Lung (tissue), 17 donors: ENCODE measurements at places on chromosomes 11 and 22. TPM values are rescaled to one million over a fixed set of nuclear protein-coding genes. Genes with fewer than 3 reads are reported as not detected.
A peak's percentile ranks its signal among the peaks of the same experiment; 100 is the strongest.

GRCh38 chr11:36446135-36446534, 63.9 kb downstream of the TRAF6 start:
- no peak for DNase-seq

- peak; percentile 17 for DNase-seq
Observed at GRCh38 chr11:112925516-112926310, 35.5 kb upstream of the NCAM1 start.

- DNase-seq = peak; percentile 73
Observed at GRCh38 chr11:19460718-19461405, 220.1 kb upstream of the E2F8 start.

- no peak for DNase-seq
Observed at GRCh38 chr11:93952082-93952780, 68.9 kb upstream of the HEPHL1 start.

DNA sequence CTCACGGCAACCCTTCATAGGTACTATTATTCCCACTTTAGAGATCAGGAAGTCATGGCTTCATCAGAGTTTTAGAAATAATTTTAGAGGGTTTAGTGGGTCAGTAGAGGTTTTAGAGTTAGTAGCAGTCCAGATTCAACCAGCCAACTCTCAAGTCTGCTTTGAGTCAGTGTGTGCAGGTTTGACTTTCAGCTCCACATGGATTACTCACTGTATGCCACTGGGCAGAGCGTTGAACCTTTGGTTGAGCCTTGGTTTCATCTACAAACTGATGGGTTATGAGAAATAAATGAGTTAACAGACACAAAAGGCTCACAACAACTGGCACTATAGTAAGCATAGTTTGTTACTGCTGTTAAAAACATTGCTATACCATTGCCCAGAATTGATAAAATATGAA, 19.0 kb upstream of the TP53AIP1 start:
- no peak for DNase-seq

DNA sequence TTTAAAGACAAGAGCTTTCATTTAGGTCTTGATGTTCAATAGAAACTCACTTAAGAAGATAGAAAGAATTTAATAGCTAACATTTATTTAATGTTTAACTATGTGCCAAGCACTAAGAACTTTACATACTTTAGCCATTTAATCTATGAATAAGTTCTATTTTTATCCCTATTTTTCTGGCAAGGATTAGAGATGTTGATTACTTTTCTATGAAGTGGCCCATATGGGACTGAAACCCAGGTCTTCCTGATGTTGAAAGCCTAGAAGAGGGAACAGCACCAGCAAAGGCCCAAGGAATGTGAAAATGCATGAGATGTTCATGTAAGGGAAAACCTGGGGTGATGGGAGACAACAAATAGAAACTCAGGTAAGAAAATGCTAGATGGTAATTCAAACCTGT, 15.4 kb upstream of the TBCEL start:
- DNase-seq = peak; percentile 84

GRCh38 chr11:73003088-73003487, 139.0 kb downstream of the FCHSD2 start:
- DNase-seq = no peak

- no peak for DNase-seq
Observed at GRCh38 chr11:8100605-8101004, 19.6 kb downstream of the TUB start.

DNA sequence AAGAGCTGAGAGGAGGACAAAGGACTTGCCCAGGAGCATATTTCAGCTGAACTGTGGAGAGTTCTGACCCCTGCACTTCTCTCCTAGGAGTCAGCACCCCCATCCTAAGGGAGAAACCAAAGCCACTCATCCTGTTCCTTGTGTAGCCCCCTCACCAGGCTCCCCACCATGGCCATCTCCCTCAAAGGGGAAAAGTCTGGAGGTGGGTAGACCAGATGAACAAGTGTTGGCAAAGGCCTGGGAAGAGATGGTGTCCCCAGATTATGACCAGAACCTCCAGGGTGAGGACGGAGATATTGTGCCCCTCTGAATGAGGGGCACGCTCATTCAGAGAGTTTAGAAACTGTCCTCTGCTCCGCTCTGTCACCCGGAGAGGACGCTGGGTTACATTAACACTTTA, 880.0 kb downstream of the BRD1 start:
- DNase-seq = no peak

- peak; percentile 52 for DNase-seq
Observed at GRCh38 chr22:46634011-46634699, 14.0 kb downstream of the GRAMD4 start.

DNA sequence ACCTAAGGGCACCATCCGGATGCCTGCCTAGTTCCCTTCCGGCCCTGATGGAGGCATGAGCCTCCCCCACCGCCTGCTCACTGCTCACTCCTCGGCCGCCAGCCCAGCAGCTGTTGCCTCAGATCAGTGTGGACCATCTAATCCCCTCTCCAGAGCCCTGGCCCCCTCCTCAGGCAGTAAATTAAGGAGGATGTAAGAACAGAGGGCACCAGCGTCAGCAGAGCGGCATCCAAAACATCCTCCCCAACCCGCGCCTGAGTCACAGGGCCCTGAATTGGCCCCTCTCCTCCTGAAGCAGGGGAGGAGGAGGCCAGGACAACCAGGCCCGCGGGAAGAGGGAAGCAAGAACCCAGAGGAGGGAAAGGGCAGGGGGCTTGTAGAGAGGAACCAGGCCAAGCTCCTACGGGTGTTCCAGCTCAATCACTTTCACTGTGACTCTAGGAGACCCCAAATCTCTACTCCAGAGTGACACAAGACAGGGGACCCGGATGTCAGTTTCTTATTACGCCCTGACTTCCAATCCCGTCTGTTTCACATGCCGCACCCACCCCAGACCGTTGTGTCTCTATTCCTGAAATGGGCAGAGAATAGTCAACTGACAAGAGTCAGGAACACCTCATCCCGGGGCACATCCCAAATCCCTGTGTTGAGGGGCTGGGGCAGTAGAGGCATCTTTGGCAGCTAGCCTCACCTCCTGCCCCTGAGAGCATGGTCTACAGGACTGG, 31.3 kb upstream of the MYOD1 start:
- DNase-seq = no peak

DNA sequence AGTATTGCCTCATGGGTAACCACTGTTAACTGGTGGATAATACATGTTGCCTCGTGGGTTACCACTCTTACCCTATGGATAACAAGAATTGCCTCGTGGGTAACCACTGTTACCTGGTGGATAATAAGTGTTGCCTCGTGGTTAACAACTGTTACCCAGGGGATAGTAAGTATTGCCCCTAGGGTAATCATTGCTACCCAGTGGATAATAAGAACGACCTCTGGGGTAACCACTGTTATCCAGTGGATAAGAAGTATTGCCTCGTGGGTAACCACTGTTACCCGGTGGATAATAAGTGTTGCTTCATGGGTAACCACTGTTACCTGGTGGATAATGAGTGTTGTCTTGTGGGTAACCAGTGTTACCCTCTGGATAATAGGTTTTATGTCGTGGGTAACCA, 28.1 kb upstream of the NXPE4 start:
- DNase-seq = no peak

- no peak for DNase-seq
Observed at GRCh38 chr22:21457023-21457787, 10.0 kb upstream of the TMEM191C start.

DNA sequence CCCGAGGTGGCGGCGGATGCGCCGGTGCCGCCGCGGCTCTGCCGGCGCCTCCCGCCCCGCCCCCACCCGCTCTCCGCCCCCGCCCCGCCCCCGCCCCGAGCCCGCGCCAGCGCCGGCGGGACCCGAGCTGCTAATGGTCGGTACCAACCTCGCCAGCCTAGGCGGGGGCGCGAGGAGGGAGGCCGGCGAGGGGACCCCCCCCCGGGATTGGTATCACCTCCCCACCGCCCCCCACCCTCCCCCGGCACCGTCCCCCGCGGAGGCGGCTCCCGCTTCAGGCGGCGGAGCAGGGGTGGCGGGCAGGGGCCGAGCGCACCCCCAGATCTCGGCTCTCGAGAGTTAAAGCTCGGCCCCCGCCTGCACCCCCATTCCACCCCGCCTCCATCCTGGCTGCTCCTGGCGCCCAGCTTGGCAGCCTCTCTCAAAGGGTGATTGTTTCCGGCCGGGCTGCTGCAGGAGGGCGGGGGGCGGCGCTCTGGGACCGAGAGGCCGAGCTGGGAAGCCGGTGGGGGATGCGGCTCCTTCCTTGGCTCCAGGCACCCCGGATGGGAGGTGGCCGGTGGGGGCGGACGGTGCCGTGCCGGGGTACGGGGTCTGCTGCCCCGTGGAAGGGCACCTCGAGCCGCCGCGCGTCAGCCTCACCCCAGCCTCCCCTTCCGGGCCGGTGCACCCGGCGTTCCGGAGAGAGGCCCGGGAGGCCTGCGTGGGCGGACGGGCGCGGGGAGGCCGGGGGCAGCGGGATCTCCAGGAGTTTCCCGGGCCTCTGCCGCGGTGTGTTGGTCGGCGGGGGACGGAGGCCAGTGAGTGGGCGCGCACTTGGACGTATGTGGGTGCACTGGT, at the start of gene B3GAT1:
B3GAT1 (minus strand) TSS at position 40 of the 840 bp plus-strand sequence. CDS start 24,583 bp downstream, outside the sequence.
- peak; percentile 58 for DNase-seq

DNA sequence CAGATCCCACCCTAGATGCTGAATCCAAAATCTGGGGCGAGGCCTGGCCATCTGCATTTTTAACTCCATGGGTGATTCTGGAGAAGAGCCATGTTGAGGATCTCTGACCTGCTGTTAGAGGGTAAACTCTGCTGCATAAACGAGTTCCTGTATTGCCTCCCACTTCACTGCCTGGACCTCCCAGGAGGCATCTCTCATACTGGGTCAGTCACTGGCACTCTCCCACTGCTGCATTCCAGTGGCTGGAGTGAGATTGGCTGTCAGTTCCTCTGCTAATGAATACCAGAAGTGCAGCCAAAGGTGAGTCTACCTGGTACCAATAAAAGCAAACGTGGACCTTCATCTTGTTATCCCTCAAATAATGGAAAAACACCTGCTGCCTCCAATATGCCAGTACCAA, 10.3 kb downstream of the POLDIP3 start:
- DNase-seq = no peak

GRCh38 chr11:29187215-29187614, 829.6 kb downstream of the KCNA4 start:
- no peak for DNase-seq

DNA sequence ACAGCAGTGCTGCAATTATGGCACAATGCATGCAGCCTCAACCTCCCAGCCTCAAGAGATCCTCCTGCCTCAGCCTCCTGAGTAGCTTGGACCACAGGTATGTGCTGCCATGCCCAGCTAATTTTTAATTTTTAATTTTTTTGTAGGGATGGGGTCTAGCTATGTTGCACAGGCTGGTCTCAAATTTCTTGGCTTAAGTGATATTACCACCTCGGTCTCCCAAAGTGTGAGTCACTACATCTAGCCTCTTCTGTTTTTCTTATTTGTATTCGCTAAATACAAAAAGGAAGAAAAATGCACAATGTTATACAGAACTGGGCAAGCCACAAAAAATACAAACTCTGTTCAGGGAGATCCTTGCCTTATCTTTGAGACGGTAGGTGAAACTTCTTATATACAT, 62.1 kb downstream of the DDI1 start:
- no peak for DNase-seq

- no peak for DNase-seq
Observed at GRCh38 chr11:68402355-68403031, 58.1 kb upstream of the PPP6R3 start.

DNA sequence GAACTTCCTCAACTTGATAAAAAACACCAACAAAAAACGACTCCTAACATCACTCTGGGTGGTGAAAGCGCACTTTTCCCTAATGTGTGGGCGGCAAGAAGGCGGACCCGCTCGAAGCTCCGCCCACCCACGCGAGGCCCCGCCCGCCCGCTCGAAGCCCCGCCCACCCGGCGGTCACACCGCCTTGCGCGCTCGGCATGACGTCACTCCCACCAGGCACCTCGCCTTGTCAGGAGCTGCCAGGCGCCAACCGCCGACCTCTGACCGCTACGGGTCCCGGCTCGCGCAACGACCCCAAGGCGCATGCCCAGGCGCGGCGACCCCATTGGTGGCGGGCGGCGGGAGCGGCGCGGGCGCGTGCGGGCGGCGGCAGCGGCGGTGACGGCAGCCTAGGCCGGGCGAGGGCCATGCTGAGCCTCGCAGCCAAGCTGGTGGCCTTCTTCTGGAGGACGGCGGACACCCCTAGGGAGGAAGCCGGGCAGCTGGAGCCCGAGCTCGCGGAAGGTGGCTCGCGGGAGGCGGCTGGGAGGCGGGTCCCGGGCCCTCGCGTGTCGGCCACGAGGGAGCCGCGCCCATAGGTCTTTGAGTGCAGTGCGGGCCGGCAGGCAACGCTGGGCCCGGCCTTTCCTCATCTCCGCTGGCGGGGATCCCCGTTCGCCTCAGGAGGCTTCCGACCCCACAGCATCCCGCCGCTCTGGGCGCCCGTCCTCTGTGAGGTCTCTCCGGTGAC, at the start of gene MOV10L1:
MOV10L1 (plus strand) TSS at position 325 of the 730 bp plus-strand sequence; CDS start at position 408, 83 bp downstream.
- DNase-seq = no peak

DNA sequence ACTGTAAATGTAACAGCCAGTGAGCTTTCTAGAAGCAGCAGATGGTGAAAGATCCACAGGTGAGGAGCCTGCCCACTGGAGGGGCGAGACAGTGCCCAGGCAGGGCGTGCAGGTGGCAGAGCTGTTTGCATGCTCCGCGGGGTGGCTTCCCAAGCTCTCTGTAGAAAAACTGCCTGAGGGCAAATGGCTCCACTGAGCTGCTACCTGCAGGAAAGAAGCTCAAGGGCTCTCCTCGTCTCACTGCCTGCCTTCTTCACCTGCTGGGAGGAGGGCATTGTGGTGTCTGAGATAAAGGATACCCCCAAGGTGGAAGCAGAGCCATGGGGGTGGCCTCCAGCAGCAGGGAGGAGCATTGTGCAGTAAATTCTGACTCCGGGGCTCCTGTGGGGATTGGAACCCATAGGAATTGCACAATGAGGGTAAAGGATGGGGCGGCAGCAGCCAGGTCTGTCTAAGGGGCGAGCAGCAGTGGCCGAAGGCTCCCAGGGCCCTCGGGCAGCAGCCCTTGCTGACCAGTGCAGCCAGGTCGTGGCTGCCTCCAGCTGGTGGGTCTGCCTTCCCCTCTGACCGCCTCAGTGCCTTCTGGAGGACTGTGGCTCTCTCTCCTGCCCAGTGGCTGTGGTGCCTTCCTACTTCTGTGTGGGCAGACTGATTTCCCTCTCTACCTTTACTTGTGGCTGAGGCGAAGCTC, 28.0 kb upstream of the CABP7 start:
- DNase-seq = no peak

DNA sequence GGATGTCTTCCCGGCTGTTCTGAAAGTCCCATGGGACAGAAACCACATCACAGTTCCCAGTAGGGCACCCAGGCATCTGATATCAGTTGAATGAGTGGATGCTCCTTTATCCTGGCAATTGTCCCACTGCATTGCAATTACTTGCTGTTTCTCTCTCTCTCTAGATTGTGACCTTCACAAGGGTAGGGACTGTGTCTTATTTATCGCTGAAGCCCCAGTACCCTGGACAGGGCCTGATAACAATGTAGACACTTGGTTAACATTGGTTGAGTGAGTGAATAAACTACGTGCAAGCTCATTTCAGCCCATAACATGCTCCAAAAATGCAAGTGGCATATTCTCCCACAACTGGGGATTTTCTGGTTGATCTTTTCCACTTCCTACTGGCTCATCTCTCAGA, 193.7 kb upstream of the NARS2 start:
- no peak for DNase-seq

- DNase-seq = peak; percentile 87
Observed at GRCh38 chr11:125517116-125517770, 21.2 kb upstream of the FEZ1 start.

Gene VWCE
- total RNA-seq = 1.2 TPM

Gene SCT
- not detected for total RNA-seq

Gene KIRREL3
- total RNA-seq = 0.15 TPM

Gene AMOTL1
- 68.5 TPM for total RNA-seq

Gene SLC22A9
- not detected for total RNA-seq

Gene ARHGEF17
- 74.6 TPM for total RNA-seq

Gene DEPDC5
- 29.0 TPM for total RNA-seq

Gene CD3G
- 2.7 TPM for total RNA-seq

Gene CCS
- 36.5 TPM for total RNA-seq

Gene RCOR2
- total RNA-seq = 1.6 TPM

Gene TEAD1
- total RNA-seq = 65.3 TPM

Gene DEFB131B
- not detected for total RNA-seq
